Heart left ventricle (tissue), 16 donors: ENCODE measurements at places on chromosomes 12 and 14. TPM values are rescaled to one million over a fixed set of nuclear protein-coding genes. Genes with fewer than 3 reads are reported as not detected.

- H3K36me3 ChIP-seq: peaks cover 100% of the 10 kb centered on the region
- DNase-seq: no peak
- no peaks in the 10 kb centered on the region for H3K27me3 ChIP-seq
Observed at GRCh38 chr14:45112896-45113781, 21.1 kb downstream of the FKBP3 start.

DNA sequence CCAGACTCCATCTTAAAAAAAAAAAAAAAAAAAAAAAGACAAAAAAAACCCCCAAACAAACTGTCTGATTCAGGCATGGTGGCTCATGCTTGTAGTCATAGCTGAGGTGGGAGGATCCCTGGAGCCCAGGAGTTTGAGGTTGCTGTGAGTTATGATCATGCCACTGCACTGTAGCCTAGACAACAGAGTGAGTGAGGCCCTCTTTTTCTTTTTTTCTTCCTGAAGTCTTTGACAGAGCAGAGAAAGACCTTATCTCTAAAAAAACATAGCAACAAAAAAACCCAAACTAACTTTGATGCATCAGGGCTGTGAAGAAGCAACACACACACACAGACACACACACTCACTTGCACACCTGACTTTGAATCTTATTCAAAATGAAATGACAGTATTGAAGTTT lies 7.7 kb upstream of the AMN1 start:
- H3K4me1 ChIP-seq: peaks cover 23% of the 10 kb centered on the region
- H3K4me3 ChIP-seq: no peak overlapping the region
- no peak overlapping the region for H3K27ac ChIP-seq
- no peaks in the 10 kb centered on the region for H3K27me3 ChIP-seq

KRT78 gene
- total RNA-seq: not detected

- no peaks in the 10 kb centered on the region for H3K27me3 ChIP-seq
- DNase-seq: no peak
- H3K27ac ChIP-seq: no peak overlapping the region
- no peaks in the 10 kb centered on the region for H3K36me3 ChIP-seq
Observed at GRCh38 chr12:128783129-128783574, 40.6 kb downstream of the SLC15A4 start.

KLRC3 gene
- total RNA-seq: not detected

DNA sequence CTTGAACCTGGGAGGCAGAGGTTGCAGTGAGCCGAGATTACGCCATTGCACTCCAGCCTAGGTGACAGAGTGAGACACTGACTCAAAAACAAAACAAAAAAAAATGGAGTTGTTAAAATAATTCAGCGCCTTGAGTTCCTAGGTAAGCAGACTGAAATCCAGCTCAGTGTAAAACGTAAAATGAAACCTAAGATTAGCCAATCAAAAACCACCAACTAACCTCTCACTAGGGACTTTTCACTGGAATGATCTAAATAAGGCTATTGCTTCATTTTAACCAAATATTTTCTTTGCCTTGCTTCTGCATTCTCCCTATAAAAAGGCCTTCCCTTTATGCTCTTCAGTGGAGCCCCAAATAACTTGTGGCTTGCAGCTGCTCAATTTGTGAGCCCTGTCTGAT lies 91.6 kb upstream of the HIF1A start:
- H3K4me1 ChIP-seq: peaks cover 53% of the 10 kb centered on the region
- no peak for DNase-seq
- H3K27ac ChIP-seq: no peak overlapping the region
- no peaks in the 10 kb centered on the region for H3K27me3 ChIP-seq
- no peaks in the 10 kb centered on the region for H3K36me3 ChIP-seq

DNA sequence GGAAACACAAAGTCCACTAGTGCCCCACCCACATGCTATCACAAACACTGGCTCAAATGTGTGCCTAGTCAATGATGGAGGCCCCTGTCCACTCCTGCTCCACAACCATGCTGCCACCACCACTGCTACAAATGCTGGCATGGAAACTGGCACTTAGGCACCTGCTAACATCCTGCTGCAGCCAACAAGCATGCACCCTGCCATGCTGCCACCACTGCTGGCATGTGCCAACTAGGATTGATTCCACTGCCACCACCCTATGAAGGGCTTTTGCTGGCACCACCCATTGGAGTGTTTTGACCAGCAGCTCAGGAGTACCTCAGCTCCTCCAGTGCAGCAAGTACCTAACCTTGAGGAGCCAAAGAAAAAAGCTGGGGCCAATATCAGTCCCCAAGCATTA lies 236.6 kb downstream of the CCDC59 start:
- H3K4me1 ChIP-seq: no peaks in the 10 kb centered on the region
- no peak overlapping the region for H3K27ac ChIP-seq
- DNase-seq: no peak
- no peak overlapping the region for H3K4me3 ChIP-seq
- H3K36me3 ChIP-seq: no peaks in the 10 kb centered on the region

CDCA4 gene
- total RNA-seq: 1.4 TPM

ATXN7L3B gene
- 22.4 TPM for total RNA-seq

DNA sequence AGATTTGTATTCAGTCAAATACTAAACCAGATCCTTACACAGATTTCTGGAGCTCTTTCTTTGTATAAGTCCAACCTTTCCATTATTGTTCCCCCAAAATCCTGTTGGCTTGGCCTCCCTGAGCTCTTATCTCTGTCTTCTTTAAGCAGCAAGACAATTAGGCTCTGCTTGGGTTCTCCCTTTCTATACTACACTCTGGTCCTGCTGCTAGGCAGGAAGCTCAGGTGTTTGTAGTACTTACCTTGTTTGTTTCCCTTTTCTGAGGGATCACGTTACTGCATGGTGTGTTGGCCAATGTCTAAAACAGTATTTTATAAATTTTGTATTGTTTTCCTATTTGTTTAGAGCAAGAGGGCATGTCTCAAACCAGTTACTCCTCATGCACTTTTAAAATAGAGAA lies 192.9 kb downstream of the PRKD1 start:
- no peak for DNase-seq
- H3K4me3 ChIP-seq: no peak overlapping the region
- no peaks in the 10 kb centered on the region for H3K4me1 ChIP-seq
- no peak overlapping the region for H3K27ac ChIP-seq

GRCh38 chr12:108616941-108617858 lies 16.5 kb downstream of the SELPLG start:
- H3K27me3 ChIP-seq: no peaks in the 10 kb centered on the region
- H3K4me1 ChIP-seq: peaks cover 11% of the 10 kb centered on the region
- no peak overlapping the region for H3K27ac ChIP-seq
- DNase-seq: no peak
- H3K36me3 ChIP-seq: no peaks in the 10 kb centered on the region

TRPV4 gene
- 0.17 TPM for total RNA-seq

DNA sequence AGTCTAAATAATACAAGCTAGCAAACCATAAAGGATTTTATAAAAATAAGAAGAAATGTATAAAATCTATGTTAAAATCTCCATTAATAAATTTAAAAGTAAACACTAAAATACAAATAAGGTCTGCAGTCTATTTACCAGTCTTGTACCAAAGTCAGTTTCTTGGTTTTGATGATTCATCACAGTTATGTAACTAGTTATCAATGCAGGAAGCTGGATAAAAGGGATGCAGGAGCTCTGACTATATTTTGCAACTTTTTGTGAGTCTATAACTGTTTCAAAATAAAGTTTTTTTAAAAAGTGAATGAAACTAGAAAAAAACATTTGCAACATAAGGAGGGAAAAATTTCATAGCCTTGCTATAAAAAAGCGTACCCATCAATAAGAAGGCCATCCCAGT lies 151.5 kb downstream of the DERA start:
- no peak overlapping the region for H3K27ac ChIP-seq
- DNase-seq: no peak
- H3K4me3 ChIP-seq: no peak overlapping the region
- no peaks in the 10 kb centered on the region for H3K4me1 ChIP-seq

GRCh38 chr12:51087818-51088217 lies 4.4 kb upstream of the CSRNP2 start:
- no peak for DNase-seq
- no peak overlapping the region for H3K4me3 ChIP-seq
- H3K36me3 ChIP-seq: no peaks in the 10 kb centered on the region

GRCh38 chr14:50083467-50084337 lies 32.7 kb downstream of the VCPKMT start:
- DNase-seq: no peak
- H3K27me3 ChIP-seq: no peaks in the 10 kb centered on the region
- H3K27ac ChIP-seq: no peak overlapping the region
- H3K36me3 ChIP-seq: no peaks in the 10 kb centered on the region
- no peaks in the 10 kb centered on the region for H3K4me1 ChIP-seq

DNA sequence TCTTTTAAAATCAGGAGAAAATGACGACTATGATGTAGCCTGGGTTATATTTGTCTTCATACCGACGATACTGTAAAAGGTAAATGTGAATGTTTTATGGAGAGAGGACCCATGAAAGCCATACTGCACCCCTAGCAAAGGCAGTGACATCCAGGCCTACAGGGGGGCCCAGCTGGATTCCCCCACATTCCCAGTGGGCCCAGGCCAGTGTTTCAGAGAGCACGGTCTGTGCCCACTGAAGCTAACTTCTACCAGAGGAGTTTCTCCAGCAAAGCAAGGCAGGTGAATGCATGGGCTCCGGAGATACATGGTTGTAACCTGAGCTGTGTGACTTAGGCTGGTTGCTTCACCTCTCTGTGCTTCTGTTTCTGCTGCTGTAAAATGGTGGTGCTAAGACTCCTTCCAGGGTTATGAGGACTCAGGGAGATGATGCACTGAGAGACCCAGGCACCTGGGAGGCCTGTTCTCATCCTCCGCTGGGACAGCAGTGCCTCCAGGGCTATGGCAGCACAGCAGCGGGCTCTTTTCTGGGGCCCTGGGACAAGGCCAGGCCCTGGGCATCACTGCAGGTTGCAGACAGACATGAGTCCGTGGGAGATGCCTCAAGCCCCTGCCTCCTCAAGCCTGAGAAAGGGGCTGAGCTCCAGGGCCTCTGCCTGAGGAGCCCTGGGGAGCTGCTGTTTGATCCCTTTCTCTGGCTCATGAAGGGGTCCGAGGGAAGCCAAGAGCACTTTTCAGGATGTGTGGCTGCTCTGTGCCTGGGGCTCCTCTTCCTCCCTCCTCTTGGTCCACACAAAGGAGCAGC lies 73.7 kb downstream of the SERPINA3 start:
- H3K4me1 ChIP-seq: no peaks in the 10 kb centered on the region
- DNase-seq: no peak
- H3K36me3 ChIP-seq: no peaks in the 10 kb centered on the region

MYF6 gene
- not detected for total RNA-seq
